ENCODE measurements at places on chromosomes 1 and 21. TPM values are rescaled to one million over a fixed set of nuclear protein-coding genes. Genes with fewer than 3 reads are reported as not detected.

GRCh38 chr1:50231209-50231608, 122.5 kb downstream of the ELAVL4 start:
- H3K4me1 ChIP-seq: peaks cover 17% of the 10 kb centered on the region
- no peak overlapping the region for H3K4me3 ChIP-seq

DNA sequence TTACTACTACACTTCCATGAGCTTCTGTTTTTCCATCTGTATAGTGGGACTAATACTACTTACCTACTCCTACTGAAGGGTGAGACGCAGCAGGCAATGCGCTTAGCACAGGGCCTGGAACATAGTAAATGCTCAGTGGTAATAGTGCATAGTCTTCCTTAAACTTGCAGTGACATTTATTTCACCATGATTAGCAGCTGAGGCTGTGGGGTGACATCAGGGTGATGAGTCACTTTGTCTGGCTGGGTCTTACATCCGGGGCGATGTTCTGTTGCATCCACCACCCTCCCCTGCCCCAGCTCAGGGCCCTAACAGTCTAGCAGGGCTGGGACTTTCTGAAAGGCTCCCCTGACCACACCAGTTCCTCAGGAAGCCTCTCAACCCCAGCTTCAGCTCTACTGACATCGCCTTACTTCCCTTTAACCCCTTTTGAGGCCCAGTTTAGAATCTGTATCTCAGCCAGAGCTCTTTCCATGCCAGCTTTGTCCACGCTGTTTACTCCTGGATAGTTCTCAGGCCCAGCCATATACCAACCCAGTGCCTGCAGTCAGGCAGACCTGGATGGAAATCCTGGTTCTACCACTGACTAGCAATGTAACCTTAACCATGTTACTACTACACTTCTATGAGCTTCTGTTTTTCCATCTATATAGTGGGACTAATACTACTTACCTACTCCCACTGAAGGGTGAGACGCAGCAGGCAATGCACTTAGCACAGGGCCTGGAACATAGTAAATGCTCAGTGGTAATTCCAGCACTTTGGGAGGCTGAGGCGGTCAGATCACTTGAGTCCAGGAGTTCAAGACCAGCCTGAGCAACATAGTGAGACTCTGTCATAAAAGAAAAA, 66.3 kb downstream of the CD58 start:
- no peaks in the 10 kb centered on the region for H3K4me1 ChIP-seq
- no peaks in the 10 kb centered on the region for H3K36me3 ChIP-seq
- no peak for DNase-seq
- no peak overlapping the region for H3K27ac ChIP-seq

- H3K4me1 ChIP-seq: peaks cover 6% of the 10 kb centered on the region
- H3K4me3 ChIP-seq: no peak overlapping the region
- H3K36me3 ChIP-seq: no peaks in the 10 kb centered on the region
- no peak overlapping the region for H3K27ac ChIP-seq
- peak; percentile 83 for DNase-seq
Measured at GRCh38 chr1:243343970-243344937, 88.4 kb downstream of the SDCCAG8 start.

DNA sequence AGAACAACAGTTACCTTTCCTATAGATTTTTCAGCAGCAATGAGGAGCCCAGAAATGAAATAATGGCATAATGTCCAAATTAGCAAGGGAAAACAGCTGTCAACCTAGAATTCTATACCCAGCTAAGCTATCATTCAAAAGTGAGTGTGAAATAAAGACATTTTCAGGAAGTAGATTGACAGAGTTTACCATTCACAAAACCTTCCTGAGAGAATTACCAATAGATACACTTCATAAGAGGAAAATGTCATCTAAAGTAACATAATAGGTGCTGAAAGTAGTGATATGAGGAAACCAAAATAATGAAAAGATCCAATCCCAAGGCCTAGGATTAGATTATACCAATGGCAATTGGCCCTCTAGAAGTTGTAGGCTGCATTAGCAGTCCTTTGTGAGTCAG, 34.6 kb downstream of the OBSCN start:
- DNase-seq: no peak
- no peak overlapping the region for H3K4me3 ChIP-seq
- no peaks in the 10 kb centered on the region for H3K4me1 ChIP-seq
- no peak overlapping the region for H3K27ac ChIP-seq
- no peaks in the 10 kb centered on the region for H3K27me3 ChIP-seq
- H3K36me3 ChIP-seq: peaks cover 40% of the 10 kb centered on the region

DNA sequence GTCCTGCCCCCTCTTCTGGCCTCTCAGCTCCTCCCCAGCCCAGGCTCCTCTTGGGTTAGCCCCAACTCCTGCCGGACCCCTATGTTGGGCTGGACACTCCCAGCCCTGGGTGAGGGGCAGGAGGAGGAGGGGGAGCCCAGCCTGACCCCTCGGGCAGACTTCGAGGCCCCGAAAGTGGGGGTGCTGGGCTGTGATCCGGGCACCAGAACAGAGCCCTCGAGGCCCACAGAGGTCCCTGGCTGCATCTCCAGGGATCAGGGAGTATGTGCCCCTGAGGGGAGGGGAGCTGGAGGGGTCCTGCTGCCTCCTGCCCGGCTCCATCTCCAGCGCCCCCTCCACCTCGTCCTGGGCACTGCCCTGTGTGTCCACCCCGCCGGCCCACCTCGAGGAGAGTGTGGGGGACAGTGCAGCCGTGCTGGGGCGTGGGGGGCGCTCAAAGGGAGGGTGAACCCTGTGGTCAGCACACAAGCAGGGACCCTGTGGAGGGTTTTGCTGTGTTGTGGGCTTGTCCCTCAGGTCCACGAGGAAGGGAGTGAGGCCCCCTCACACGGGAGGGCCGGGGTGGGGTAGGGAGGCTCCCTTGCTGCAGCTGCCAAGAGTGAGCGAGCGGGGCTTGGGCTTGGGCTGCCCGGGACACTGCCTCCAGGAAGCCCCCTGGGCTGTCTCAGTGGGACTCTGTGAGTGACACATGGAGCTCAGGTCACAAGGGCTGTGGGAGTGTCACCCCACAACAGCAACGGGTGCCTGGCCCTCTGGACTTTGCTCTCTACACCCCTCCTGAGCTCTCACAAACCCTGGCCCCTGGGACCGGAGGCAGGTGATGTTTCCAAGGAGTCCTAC, 54.4 kb downstream of the COL18A1 start:
- H3K4me3 ChIP-seq: no peak overlapping the region
- no peaks in the 10 kb centered on the region for H3K36me3 ChIP-seq
- H3K27ac ChIP-seq: no peak overlapping the region
- H3K27me3 ChIP-seq: no peaks in the 10 kb centered on the region
- no peaks in the 10 kb centered on the region for H3K4me1 ChIP-seq
- DNase-seq: no peak

GRCh38 chr1:179968994-179969919, 14.6 kb downstream of the CEP350 start:
- no peak for DNase-seq
- H3K27ac ChIP-seq: peak overlapping the region; percentile 29
- H3K4me1 ChIP-seq: peaks cover 37% of the 10 kb centered on the region

DNA sequence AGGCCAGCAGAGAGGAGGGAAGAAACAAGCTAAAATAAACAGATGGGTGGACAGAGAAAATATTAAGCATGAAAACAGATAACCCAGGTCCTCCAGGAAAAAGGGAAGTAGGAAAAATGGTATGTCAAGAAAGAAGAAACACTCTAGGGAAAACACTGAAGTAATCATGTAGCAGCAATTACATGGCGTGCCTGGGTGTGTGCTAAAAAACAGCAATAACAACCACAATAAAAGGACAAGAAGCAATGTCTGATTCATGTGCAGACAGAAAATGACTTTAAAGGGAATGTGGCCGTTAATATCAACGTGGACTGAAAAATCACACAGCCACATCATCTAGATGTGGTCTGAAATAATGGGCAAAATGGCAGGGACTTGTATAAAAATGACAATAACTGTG, 369.7 kb downstream of the PTBP2 start:
- no peaks in the 10 kb centered on the region for H3K4me1 ChIP-seq
- no peak for DNase-seq
- H3K4me3 ChIP-seq: no peak overlapping the region
- no peaks in the 10 kb centered on the region for H3K27me3 ChIP-seq

DNA sequence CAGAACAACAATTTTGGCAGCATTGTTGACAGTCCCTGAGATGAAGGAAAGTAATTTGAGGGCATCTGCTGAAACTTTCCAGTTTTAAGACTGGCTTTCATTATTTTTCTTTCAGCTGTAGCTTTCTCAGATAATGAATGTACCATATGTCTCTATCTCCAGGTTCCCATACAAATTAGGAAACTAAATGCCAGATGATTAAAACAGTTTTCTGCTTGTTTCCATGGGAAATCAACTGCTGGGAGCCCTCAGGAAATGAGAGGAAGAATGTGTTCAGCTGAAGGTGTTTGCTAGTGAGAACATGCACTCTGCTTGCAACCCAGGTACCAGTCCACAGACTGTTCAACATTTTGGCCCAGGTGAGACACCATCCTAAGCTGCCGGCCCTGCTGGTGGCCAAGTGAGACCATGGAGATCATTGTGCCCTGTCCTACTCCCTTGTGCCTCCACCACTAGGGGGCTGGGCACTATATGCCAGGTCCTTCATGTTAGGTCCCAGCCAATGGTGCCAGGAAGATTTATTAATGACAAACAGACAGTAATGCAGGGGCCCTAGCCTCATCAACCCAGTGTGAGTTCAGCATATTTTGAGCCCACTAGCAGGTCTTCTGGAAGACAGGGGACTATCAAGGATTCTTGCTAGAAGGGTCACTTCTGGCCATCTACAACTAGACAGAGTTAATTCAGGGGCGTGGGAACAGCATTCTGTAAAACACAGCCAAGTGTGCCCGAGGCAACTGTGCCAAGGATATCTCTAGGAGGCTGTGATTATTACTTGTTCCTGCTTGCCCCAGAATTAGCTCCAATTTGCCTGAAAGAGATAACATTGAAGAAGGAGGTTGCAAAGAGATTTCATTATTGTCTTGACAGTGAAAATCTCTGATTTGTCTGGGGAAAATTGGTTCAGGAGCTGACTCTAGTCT, 17.0 kb upstream of the LRRC8C start:
- no peaks in the 10 kb centered on the region for H3K27me3 ChIP-seq
- H3K27ac ChIP-seq: no peak overlapping the region
- H3K4me1 ChIP-seq: no peaks in the 10 kb centered on the region
- no peak overlapping the region for H3K4me3 ChIP-seq

DNA sequence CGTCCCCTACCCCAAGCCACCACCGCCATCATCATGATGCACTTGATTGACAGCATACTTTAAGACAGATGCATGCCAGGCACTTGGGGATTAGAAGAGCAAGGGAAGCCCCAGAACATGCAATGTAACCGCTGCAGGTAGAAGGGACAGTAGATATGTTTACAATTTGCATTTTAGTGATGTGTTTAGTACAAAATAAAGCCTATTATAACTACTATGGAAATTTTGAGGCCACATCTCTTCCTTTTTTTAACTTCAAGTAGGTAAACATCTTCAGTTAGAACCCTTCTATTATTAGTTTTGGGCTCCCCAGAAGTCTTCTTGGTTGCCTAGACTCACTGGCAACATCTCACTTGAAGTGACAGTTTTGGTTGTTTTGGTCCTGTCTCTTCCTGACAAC, 25.3 kb downstream of the CR1L start:
- H3K36me3 ChIP-seq: no peaks in the 10 kb centered on the region
- no peak overlapping the region for H3K27ac ChIP-seq

S100A16 gene
- not detected for total RNA-seq

- H3K4me3 ChIP-seq: no peak overlapping the region
- no peaks in the 10 kb centered on the region for H3K36me3 ChIP-seq
- H3K4me1 ChIP-seq: no peaks in the 10 kb centered on the region
- no peak for DNase-seq
Measured at GRCh38 chr1:69888657-69889056, 316.7 kb downstream of the LRRC40 start.

RGS8 gene
- 20.5 TPM for total RNA-seq

DNA sequence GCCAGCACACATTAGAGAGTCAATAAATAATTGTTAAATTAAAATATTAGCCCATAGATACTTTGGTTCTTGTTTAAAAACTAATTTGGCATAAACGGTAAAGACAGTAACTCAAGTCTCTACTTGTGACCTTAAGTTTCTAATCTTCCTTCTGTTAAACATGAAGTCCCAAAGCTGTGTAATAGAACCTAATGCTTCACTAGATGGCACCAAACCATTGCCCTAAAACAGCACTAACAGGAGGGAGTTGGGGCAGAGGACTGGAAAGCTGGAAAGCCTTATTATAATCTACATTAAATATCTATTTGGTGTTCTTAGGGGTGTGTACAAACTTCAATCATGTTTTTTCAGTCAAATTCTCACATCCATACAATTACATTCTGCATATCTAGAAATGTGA, 176.7 kb downstream of the OLFM3 start:
- no peaks in the 10 kb centered on the region for H3K4me1 ChIP-seq
- no peaks in the 10 kb centered on the region for H3K36me3 ChIP-seq
- H3K27me3 ChIP-seq: no peaks in the 10 kb centered on the region
- no peak overlapping the region for H3K27ac ChIP-seq

GRCh38 chr1:70264839-70265238, 43.7 kb downstream of the SRSF11 start:
- DNase-seq: no peak
- H3K27me3 ChIP-seq: no peaks in the 10 kb centered on the region
- no peaks in the 10 kb centered on the region for H3K4me1 ChIP-seq
- no peak overlapping the region for H3K27ac ChIP-seq

GABPA gene
- 29.6 TPM for total RNA-seq

DNA sequence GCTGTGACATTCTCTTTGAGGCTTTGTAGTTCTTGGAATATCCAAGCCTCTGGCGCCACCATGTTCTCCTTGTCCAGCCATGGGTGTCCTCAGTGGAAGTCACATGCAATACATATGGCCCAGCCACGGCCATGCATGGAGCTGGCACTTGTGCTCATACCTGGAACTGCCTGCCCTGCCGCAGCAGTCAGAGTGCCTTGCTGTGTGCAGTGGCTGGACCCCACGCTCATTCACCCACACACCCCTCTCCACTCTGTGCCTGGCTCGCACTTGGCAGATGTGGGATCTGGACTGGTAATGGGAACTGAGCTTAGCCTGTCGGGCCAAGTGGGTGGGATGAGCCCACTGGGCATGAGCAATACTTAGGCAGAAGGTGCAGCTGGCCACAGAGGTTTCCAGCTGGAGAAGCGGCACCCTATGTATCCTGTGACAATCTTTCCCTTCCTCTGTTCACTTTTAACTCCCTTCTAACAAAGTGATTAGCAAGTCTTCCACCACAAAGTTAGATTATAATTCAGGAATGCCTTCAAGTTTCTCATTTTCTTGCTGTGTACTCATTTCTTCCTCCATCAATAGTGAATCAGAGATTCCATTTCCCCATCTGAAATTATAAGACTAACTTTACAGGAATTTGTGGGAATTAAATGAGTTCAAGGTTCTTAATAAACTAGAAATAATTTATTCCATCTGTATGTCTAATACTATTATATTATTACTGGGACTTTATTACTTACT, 351.6 kb upstream of the NCAM2 start:
- no peak overlapping the region for H3K4me3 ChIP-seq
- DNase-seq: no peak

All from Karpas-422 (cell line).